ENCODE measurements at places on chromosomes 7 and 10. TPM values are rescaled to one million over a fixed set of nuclear protein-coding genes. Genes with fewer than 3 reads are reported as not detected.
A peak's percentile ranks its signal among the peaks of the same experiment; 100 is the strongest.

DNA sequence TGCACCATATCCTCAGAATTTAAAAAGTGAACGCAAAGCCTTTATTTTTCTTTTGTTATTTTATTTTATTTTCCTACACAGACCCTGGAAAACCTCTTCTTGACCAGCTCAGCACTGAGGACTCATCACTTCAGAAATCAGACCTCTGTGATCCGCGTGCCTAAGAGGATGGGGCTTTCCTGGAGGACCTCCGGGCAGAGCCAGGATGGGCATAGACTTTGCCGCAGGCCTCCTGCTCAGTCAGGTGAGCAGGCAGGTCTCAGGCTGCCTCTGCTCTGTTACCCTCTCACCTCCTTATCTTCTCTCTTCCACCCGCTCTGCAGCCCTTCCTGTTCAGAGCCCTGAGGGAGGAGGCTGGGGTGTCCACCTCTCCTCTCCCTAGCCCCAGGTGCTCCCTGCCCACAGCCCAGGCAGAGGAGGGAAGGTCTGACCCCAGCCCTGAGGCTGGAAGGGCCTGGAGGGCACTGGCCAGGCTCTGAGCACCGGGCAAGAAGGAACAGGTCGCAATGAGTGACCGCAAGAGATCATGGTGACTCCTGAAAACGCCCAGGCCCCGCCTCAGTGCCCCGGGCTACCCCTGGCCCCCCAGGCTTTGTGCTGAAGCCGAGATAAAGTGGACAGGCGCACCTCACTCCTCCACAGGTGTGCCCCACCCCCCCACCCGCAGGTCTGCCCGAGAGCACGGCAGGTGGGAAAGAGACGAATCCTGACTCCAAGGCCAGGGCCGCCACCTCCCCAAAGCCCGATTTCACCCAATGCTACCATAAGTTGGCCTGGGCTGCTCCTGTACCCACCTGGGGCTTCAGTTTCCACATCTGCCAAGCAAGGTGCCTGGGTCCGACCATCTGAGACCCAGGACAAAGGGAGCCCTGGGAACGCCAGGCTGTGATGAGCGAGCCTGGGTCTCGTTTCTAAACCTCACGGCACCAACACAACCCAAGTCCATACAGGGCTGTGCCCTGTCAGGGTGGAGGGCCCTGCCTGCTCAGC lies 2.8 kb downstream of the CALML5 start:
- no peak for DNase-seq

- DNase-seq = no peak
Measured at GRCh38 chr10:23157691-23158369, 34.3 kb upstream of the PTF1A start.

HGF gene
- not detected for total RNA-seq

- no peak for DNase-seq
Measured at GRCh38 chr10:126197036-126197543, 191.2 kb downstream of the ADAM12 start.

DNA sequence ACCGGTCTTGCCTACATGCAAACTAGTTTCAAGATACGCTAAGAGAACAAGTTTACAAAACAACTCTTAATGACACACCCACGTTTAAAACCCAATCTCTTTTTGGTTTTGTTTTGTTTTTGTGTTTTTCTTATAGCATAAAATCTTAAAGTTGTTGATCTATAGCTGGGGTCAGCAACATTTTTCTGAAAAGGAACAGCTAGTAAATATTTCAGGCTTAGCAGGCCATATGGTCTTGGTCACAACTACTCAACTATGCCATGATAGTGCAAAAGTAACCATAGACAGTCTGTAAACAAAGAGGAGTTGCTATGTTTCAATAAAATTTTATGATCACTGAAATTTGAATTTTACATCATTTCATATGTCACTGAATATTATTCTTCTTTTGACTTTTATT lies 327.4 kb downstream of the AGMO start:
- DNase-seq = no peak

GRCh38 chr10:97025613-97026242 lies 160.0 kb downstream of the SLIT1 start:
- DNase-seq = peak; percentile 73

DNA sequence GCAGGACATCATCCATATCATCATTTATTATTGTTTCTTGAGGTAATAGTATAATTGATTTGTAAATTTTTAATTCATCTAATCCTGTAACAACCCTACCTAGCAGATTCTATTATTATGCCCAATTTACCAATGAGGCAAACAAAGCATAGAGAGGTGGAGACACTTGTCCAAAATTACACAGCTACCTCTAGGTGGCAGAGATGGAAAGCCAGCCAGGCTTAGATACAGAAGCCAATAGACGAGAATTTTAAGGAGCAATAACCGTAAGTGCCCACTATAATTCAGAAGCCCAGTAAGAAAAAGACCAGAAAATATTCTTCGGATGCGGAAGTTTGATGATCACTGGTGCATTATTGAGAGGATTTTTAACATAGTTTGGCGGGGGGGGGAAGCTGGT lies 54.0 kb downstream of the ANK3 start:
- no peak for DNase-seq

DNA sequence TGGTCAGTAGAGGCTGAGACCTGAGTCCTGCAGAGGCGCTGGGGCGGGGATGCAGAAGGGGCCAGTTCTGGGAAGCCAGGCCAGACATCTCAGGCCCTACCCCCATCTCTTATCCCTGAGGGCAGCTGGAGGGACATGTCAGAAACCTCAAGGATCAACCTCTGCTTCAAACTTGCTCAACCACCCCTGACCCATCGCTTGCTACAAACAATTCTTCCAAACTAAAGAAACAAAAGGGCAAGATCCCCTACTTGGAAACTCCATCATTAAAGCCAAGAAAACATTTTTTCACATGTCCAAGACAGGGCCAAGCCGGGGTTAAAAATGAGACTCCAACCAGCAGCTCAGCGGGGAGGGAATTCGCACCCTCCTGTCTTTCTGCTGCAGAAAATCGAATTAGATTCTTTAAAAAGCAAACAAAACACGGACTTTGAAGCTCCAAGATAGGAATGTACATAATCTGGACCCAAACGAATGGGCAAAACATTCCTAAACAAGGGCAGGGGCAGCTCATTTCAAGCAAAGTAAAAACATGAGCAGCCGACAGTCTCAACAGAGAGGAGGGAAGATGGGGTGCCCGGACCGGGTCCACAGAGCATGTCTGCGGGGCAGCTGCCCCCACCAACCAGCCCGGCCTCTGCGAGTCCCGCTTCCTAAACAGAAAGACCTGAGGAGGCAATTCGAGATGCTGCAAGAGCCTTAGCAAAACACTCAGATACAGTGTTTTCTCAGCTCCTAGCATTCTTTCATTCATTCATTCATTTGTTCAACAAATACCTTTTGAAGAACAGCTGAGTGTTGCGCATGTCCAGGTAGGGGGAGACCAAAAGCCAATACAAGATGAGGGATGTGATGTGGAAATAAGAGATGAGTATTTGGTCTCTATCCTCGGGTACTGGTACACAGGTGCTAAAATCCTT lies 44.8 kb downstream of the CHST15 start:
- DNase-seq = no peak

DNA sequence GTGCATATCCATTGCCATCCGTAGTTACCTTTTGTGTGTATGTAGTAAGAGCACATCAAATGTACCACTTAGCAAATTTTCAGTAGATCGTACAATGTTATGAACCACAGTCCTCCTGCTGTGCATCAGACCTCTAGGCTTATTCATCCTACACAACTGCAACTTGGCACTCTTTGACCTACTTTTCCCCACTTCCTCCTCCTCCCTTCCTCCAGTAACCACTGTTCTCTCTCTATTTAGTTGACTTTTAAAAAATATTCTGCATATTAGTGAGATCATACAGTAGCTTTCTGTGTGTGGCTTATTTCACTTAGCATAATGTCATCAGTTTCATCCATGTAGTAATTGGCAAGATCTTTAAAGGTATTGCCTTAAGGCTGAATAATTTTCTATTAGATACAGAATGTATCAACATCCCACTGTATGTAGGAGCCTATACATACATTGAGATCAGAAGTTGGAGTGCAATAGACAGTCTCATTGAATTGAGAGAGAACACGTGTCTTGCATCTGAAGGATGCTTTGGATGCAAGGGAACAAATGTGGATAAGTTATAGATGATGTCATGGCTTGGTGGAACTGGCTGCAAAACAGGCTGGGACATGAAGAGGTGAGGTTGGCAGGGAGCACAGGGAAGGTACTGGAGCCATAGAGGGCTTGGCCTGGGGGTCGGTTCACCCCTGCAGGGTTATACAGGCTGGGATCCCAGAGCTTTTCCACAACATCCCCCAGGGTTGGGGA lies 83.0 kb upstream of the FAM180A start:
- peak; percentile 12 for DNase-seq

DNA sequence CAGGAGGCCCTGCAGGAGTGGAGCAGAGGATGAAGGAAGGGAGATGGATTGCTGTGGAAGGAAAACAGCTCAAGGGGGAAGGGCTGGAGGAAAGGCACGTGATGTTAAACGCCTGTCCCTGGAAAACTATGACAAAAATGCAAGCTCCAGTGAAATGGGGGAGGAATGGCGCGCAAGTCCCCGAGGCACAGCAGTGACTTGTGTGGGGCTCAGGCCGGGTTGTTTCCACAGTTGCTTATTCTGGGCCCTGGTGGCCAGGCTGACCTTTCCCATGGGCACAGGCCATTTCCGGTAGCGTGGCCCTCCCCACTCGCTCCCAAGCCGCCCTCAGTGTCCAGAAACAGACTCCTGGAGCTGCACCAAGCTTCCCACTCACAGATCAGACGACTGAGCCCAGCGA lies 68.1 kb upstream of the PDGFA start:
- no peak for DNase-seq

DNA sequence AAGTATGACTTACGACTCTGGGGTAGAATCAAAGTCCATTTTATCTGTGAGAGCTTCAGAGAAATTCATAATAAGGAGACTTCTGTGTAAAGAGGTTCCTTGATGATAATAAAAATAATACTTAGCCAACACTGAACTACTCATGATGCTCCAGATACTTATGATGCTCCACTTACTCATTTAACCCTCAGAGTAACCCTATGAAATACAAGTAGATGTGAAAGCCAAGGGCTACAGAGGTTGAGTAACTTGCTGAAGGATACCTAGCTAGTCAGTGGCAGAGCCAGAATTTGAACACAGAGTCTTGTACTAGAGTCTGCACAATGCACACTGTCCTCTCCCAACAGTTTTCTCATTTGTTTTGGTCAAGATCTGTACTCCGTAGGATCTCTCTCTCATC lies 89.5 kb downstream of the HECW1 start:
- DNase-seq = no peak

DNA sequence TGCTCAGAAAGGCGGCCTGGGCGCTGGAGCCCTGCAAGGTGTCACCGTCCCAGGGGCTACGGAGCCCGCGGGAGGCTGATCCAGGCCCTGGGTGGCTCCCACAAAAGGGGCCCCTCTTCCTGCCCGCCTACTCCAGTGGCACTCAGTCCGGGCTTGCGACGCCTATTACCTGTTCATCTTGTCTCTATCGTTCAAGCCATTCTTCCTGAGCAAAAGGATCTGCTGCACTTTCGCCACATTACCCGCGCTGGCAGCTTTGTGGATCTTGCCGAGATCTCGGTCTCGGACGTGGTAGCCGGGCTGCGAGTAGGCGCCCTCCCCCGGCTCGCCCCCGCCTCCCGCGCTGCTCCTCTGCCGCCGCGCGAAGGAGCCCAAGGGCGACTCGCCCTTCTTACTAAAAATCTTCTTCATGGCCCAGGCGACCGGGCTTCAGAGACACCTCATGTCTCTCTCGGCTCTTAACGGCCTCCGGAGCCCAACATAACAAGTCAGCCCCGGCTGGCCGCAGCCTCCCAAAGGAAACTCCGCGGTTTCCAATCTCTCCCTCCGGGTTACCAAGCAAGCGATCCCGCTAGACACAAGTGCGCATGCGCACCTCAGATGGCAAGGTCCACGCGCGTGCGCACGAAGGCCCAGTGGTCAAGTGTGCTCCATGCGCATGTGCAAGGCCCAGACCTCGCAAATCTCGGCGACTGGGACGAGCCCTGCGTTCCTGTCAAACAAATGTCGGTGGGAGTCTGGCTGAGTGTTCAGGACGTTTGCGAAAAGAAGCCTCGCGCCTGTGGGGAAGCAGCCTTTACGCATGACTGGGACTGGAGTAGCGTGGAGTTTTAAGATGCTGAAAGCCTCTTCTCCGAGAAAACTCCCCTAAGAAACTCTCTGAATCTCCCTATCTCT lies at the start of gene ANKRD26:
Gene ANKRD26, minus strand, starts transcription at position 579 of the 897 bp plus-strand sequence. Its CDS starts 168 bp downstream, at position 411.
- peak; percentile 97 for DNase-seq

- peak; percentile 62 for DNase-seq
Measured at GRCh38 chr10:89861584-89862301, 160.4 kb downstream of the KIF20B start.

DNA sequence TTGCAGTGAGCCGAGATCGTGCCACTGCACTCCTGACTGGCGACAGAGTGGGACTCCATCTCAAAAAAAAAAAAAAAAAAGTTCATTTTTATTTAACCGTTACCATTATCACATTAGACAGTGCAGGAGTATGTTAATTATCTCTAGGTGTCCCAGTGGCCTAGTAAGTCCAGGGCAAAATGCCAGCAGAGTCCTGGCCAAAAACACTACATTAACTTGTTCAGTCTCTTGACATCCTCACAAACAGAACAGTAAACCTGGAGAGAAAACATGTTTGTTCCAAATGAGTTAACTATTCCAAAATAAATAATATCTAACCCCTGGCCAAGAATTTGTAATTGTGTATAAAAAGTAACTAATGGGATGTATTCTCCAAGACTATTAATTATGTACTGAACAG lies 43.2 kb downstream of the PTPRZ1 start:
- no peak for DNase-seq

Measured in activated CD4-positive, alpha-beta memory T cell treated with anti-CD3 and anti-CD28 coated beads for 36 hours (primary cell).